Glutamatergic neuron (in vitro differentiated cells): ENCODE measurements at places on chromosomes 7 and 10. TPM values are rescaled to one million over a fixed set of nuclear protein-coding genes. Genes with fewer than 3 reads are reported as not detected.
A peak's percentile ranks its signal among the peaks of the same experiment; 100 is the strongest.

Gene STEAP4
- not detected for total RNA-seq

Gene SKIDA1
- total RNA-seq, result 1.3 TPM

Gene PHKG1
- total RNA-seq, result not detected

Gene WIPF3
- total RNA-seq, result 0.37 TPM

Gene ATOH7
- total RNA-seq, result 0.86 TPM

Gene TMEM229A
- not detected for total RNA-seq

Gene HTR7
- 13.3 TPM for total RNA-seq

Gene NANOS1
- 34.0 TPM for total RNA-seq

Gene TMEM178B
- total RNA-seq, result 49.8 TPM

Gene GGCT
- total RNA-seq, result 25.0 TPM

GRCh38 chr10:106217627-106218026 is 946.9 kb downstream of the SORCS1 start:
- H3K4me3 ChIP-seq, result no peak overlapping the region
- H3K4me1 ChIP-seq, result no peaks in the 10 kb centered on the region
- no peaks in the 10 kb centered on the region for H3K36me3 ChIP-seq
- no peak overlapping the region for H3K27ac ChIP-seq
- DNase-seq, result no peak

DNA sequence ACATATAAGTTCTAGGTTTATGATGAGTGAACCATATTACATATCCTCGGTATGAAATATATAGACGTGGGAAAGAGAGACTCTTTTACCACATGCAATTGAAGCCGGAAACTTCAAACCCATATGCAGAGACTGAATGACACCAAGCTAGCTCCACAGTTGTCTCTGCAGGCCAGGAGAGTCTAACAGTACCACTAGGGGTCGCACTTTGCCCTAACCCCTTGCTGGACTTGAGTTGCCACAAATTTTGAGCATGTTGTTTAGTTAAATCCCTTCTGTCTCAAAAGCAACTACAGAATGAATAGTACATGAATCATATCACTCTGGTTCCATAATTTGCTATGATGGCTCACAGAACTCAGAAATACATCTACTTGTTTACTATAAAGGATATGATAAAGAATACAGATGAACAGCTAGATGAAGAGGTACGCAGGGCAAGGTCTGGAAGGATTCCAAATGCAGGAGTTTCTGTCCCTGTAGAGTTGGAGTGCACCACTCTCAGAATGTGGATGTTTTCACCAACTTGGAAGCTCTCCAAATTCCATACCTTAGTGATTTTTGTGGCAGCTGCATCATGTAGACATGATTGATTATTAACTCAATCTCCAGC is 112.4 kb upstream of the YAE1 start:
- H3K27ac ChIP-seq, result no peak overlapping the region
- peak; percentile 57 for DNase-seq
- no peaks in the 10 kb centered on the region for H3K27me3 ChIP-seq
- no peak overlapping the region for H3K4me3 ChIP-seq
- H3K36me3 ChIP-seq, result no peaks in the 10 kb centered on the region
- H3K4me1 ChIP-seq, result peaks cover 6% of the 10 kb centered on the region

DNA sequence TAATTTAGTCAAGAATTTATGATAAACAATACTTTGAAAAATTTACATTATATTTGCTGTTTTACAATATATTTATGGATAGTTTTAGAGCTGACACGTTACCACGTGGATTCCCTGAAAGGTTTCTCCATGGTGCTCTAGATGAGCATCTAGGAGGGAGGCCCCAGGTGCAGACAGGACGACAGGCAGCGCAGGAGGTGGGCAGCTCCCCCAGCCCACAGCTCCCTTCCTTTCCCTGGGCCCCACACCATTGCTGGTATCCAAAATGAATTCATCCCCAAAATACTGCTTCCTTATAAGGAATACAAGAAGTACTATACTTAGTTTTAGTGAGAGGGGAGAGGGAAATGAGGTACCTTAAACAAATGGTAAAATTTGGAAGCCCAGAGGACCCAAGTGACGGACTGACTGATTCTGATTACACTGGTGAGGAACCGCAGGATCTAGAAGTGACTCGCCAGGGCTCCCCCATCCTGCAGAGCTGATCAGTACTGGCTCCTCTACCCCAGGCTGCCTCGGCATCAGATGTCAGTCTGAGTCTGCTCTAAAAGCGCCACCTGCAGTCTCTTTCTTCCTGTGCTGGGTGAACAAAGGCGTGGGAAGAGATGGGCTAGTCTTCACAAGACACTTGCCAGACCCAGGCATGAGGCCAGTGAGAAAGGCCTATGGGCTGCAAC is 89.2 kb downstream of the DLG5 start:
- peaks cover 16% of the 10 kb centered on the region for H3K4me1 ChIP-seq
- peaks cover 5% of the 10 kb centered on the region for H3K27me3 ChIP-seq
- no peak overlapping the region for H3K4me3 ChIP-seq
- H3K27ac ChIP-seq, result peak overlapping the region; percentile 79
- H3K36me3 ChIP-seq, result no peaks in the 10 kb centered on the region

DNA sequence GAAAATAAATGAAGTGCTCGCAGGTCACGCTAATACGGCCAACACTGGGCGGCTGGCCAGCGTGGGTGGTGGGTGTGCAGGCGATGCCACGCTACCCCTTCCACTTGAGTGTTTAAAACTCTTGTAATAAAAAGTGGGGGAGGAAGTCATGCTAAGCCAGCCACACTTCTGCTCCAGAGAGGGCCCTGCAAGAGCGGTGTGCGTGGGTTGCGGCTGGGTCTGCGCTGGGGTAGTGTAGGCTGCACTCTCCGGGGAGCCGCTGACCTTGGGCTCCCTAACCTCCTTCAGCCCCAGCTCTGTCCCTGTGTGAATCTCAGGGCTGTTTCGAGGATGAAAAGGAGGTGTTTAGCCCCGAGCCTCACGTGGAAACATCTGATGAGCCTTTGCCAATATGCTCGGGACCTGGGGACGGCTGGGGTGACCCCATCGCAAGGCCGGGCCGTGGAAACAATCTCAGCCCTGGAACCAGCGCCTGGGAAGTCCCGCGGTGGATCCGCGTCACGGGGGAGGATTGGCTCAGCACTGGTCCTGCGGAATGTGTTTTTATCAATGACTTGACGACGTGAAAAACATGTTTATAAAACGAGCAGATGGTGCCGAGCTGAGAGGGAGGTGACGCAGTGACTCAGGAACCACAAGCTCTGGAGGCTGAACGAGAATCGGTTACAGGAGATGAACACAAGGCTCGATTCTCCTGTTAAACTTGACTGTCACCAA is 278.5 kb downstream of the DNAJB6 start:
- no peak overlapping the region for H3K4me3 ChIP-seq
- H3K27ac ChIP-seq, result no peak overlapping the region
- DNase-seq, result no peak
- peaks cover 11% of the 10 kb centered on the region for H3K36me3 ChIP-seq

GRCh38 chr7:45219801-45220435 is 62.3 kb downstream of the RAMP3 start:
- no peak for DNase-seq
- no peak overlapping the region for H3K27ac ChIP-seq
- peaks cover 5% of the 10 kb centered on the region for H3K36me3 ChIP-seq
- H3K27me3 ChIP-seq, result peaks cover 5% of the 10 kb centered on the region
- peaks cover 23% of the 10 kb centered on the region for H3K4me1 ChIP-seq

- no peak for DNase-seq
- peaks cover 4% of the 10 kb centered on the region for H3K36me3 ChIP-seq
- H3K4me1 ChIP-seq, result peaks cover 18% of the 10 kb centered on the region
- H3K4me3 ChIP-seq, result no peak overlapping the region
- H3K27ac ChIP-seq, result no peak overlapping the region
- peaks cover 2% of the 10 kb centered on the region for H3K27me3 ChIP-seq
These were observed 42.6 kb downstream of the INPP5A start for GRCh38 chr10:132580143-132580542.

GRCh38 chr10:120431251-120431651 is 25.8 kb upstream of the PLPP4 start:
- no peaks in the 10 kb centered on the region for H3K36me3 ChIP-seq
- no peak overlapping the region for H3K27ac ChIP-seq
- peaks cover 1% of the 10 kb centered on the region for H3K27me3 ChIP-seq
- peaks cover 6% of the 10 kb centered on the region for H3K4me1 ChIP-seq

DNA sequence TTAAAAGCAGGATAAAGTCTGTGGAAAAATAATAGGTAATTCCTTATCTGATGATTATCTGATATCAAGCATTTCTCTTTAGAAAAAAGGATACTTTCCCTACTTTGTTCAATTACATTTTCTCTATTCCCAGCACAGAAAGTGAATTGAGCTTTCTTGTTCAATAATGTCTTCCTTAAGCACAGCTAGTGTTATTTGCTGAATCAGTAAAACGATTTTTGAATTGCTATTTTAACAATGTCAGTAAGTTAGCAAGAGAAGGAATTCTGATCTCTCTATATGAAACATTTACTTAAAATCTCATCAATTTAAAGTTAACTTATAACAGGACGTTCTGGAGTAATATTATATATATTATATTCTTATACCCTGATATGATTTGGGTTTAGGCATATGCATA is 337.2 kb upstream of the ANKRD30A start:
- H3K36me3 ChIP-seq, result no peaks in the 10 kb centered on the region
- H3K27ac ChIP-seq, result no peak overlapping the region
- H3K4me3 ChIP-seq, result no peak overlapping the region
- no peak for DNase-seq
- H3K4me1 ChIP-seq, result no peaks in the 10 kb centered on the region

- no peak for DNase-seq
- H3K27ac ChIP-seq, result peak overlapping the region; percentile 41
- peaks cover 3% of the 10 kb centered on the region for H3K4me1 ChIP-seq
- H3K36me3 ChIP-seq, result no peaks in the 10 kb centered on the region
These were observed 4.3 kb downstream of the NOC3L start for GRCh38 chr10:94358480-94358879.

- H3K4me3 ChIP-seq, result no peak overlapping the region
- no peaks in the 10 kb centered on the region for H3K27me3 ChIP-seq
- H3K4me1 ChIP-seq, result peaks cover 7% of the 10 kb centered on the region
- DNase-seq, result no peak
- H3K36me3 ChIP-seq, result no peaks in the 10 kb centered on the region
These were observed 22.9 kb downstream of the GSAP start for GRCh38 chr7:77393261-77393660.

DNA sequence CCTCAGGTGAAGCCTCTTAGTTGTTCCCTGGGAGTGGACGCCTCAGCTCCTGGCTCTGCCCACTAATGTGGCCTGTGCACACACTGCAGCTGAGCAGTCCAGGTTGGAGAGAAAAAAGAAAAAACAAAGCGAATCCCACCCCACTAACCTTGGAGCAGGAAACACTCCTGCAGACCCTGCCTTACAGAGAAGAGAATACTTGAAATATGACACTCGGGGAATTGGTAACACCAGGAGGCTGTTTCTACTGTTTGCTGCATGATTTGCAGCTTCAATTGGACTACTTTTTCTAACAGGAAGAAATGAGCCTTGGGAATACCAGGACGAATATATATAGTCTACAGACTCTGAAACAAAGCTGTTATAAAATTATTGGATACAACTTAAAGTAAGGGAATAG is 22.2 kb downstream of the CDHR3 start:
- H3K27me3 ChIP-seq, result peaks cover 2% of the 10 kb centered on the region
- no peak overlapping the region for H3K27ac ChIP-seq
- no peak overlapping the region for H3K4me3 ChIP-seq
- peaks cover 35% of the 10 kb centered on the region for H3K4me1 ChIP-seq
- no peak for DNase-seq
- no peaks in the 10 kb centered on the region for H3K36me3 ChIP-seq

DNA sequence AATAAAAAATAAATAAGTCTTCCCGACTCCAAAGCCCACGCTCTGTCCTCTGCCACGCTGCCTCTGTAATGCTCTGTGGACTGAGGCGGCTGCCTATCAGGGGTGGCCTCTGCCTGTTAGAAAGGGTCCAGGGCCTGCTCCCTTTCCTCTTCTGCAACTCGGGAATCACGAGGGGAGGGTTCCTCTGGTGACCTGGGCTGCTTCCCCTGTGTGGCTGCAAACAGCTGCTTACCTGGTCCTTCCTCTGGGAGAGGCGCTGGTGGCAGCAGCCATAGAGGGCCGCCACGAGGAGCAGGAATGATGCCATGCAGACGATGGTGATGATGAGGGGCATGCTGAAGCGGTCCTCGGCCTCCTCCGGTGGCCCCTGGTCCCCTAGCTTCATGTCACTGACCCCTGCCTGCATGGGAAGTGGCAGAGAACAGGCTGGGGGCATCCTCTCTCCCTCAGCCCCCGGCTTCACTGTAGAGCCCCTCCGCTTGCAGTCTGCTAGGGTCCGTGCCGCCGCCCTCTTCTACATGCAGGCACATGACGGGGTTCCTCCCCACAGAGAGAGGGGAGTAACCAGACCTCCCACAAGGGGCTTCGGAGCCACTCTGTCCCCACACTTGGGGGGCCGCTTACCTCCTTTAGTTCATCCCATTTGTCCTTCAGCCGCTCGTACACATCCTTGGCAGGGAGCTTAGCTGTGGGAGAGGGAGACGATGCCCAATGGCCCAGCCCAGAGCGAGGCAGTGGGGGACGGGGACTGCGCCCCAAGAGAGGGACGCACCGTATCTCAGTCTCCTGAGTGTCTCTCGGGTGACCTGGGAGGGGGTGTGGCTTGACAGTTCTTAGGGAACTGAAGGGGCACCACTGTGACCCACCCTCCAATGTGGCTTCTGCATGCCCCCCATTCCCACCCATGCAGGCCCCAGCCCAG is 50.5 kb downstream of the PODXL start:
- H3K4me1 ChIP-seq, result peaks cover 52% of the 10 kb centered on the region
- no peak for DNase-seq
- H3K4me3 ChIP-seq, result no peak overlapping the region
- peaks cover 12% of the 10 kb centered on the region for H3K27me3 ChIP-seq
- no peak overlapping the region for H3K27ac ChIP-seq
- no peaks in the 10 kb centered on the region for H3K36me3 ChIP-seq

- H3K27me3 ChIP-seq, result peaks cover 2% of the 10 kb centered on the region
- DNase-seq, result no peak
- H3K36me3 ChIP-seq, result no peaks in the 10 kb centered on the region
- peaks cover 43% of the 10 kb centered on the region for H3K4me1 ChIP-seq
These were observed 179.4 kb downstream of the CACNA2D1 start for GRCh38 chr7:82263920-82264782.

DNA sequence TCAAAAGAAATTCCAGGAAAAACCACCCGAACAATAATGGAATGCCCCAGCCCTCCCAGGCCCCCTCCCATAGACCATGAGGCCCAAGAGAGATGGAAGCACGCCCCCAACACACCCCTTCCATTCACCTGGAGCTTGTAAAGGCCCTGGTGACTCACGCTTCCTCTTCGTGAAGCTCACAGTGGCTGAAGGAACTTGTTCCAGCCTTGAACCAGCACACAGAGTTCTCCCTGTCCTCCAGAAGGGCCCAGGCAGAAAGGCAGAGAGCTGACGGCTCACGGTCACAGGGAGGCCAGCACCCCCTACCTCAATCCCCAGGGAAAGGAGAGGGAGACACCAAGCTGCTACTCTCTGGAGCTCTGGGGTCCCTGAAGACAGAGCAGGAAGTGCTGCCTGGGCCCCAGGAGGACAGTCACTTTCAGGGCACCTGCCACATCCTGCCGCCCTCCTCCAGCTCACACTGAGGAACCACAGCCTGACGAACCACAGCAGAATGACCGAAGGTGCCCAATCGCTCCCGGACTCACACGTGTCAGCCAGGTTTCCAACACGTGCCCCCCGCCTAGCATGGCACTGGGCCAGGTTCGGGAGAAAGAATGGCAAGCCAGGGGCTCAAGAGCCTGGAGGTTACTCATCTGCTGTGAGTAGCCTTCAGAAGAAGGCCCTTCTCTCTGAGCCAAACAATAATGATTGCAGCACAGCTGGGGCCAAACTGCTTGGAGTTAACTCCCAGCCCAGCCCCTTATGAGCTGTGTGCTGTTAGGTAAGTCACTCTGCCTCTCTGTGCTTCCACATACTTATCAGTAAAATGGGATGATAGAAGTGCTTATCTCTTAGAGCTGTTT is 52.8 kb downstream of the DLG5 start:
- no peak for DNase-seq
- peaks cover 7% of the 10 kb centered on the region for H3K27me3 ChIP-seq
- no peak overlapping the region for H3K27ac ChIP-seq
- H3K4me1 ChIP-seq, result peaks cover 21% of the 10 kb centered on the region
- H3K36me3 ChIP-seq, result no peaks in the 10 kb centered on the region
